ENCODE measurements at places on chromosomes 3 and 15.
A peak's percentile ranks its signal among the peaks of the same experiment; 100 is the strongest.

GRCh38 chr15:56208185-56208584, 35.5 kb downstream of the RFX7 start:
- no peak for DNase-seq

DNA sequence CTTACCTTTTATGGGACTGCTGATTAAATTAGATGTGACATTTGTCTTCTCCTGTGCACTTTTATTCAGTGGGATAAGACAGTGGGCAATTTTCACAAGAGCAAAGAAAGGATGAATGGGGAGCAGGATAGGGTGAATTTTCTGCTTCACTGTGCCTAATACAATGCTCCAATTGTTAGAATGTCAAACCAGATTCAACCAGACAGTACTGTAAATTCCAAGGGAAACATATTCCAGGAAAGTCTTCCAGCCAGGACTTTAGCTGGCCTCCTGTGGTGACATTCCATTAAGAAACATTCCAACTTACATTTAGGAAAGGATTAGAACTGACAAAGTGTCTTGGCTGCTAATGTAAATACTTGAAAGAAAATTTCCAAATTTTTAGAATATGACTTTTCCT, 100.1 kb upstream of the PROK2 start:
- DNase-seq: no peak

DNA sequence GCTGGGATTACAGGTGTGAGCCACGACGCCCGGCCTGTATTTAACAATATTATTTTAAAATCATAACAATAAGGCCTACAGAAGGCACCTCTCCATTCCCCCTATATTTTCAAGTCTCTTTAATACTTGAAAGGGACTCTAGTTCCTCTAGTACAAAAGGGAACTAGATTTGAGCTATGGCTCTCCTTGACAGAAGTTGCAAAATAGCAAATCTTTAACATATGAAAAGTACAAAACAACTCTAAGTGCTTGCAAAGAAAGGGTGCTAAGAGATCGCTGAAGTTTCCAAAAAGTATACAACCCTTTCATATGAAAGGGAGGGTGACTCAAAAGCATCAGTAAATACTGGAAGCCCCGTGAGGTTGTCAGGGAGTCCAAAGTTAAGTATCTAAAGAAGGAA, 23.8 kb downstream of the AP3S2 start:
- no peak for DNase-seq

GRCh38 chr15:50128266-50128665, 9.2 kb upstream of the ATP8B4 start:
- DNase-seq: no peak

GRCh38 chr15:75577401-75578172, 1.5 kb downstream of the PTPN9 start:
- DNase-seq: peak; percentile 49

DNA sequence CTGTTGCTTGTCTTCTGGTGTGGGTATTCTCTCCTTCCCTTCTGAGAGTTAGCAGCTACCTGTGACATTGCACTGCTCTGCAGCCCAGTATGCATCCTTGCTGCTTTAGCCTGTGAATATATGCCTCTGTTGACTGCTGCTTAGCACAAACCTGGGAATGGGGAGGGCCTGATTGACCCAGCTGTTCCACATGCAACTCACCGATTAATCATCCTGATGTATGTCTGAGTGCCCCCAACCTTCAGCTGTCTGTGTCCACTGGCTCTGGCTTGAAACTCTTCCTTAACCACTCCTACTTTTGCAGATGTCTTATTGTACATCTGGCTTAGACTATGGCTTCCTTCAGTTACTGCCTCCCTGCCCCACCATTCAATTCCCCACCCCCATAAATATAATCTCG, 119.1 kb downstream of the RASA2 start:
- DNase-seq: no peak

- DNase-seq: no peak
These were observed 6.1 kb upstream of the CMTM6 start for GRCh38 chr3:32508711-32509110.

- no peak for DNase-seq
These were observed 6.8 kb downstream of the CHRNA3 start for GRCh38 chr15:78614021-78614420.

GRCh38 chr3:60746695-60747416, 504.4 kb downstream of the FHIT start:
- no peak for DNase-seq

DNA sequence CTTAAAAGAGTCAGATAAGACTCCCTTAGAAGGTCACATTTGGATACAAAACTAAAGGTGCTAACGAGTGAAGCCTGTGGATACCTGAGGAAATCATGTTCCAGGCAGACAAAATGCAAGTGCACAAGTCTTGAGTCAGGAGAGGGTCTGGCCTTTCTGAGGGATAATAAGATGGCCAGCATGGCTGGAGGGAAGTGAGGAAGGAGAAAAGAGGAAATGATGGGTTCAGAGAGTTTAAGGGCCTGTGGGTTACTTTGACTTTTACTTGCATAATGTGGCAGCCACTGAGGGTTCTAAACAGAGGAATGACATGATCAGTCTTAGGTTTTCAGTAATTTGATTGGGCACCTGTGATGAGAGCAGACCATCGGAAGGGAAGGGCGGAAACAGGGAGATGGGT, 3.5 kb upstream of the ROPN1B start:
- no peak for DNase-seq

GRCh38 chr3:52237006-52237656, 1.8 kb downstream of the TWF2 start:
- DNase-seq: no peak

DNA sequence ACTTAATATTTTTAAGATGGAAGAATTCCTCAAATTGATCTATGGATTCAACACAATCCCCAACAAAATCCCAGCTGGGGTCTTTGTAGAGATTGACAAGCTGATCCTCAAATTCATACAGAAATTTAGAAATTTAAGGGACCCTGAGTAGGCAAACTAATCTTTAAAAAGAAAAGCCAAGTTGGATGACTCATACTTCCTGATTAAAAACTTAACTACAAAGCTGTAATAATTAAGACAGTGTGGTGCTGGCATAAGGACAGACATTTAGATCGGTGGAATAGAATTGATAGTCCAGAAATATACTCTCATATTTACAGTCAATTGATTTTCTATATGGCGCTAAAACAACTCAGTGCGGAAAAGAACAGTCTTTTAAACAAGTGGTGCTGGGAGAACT, 11.6 kb downstream of the FAM162A start:
- no peak for DNase-seq

DNA sequence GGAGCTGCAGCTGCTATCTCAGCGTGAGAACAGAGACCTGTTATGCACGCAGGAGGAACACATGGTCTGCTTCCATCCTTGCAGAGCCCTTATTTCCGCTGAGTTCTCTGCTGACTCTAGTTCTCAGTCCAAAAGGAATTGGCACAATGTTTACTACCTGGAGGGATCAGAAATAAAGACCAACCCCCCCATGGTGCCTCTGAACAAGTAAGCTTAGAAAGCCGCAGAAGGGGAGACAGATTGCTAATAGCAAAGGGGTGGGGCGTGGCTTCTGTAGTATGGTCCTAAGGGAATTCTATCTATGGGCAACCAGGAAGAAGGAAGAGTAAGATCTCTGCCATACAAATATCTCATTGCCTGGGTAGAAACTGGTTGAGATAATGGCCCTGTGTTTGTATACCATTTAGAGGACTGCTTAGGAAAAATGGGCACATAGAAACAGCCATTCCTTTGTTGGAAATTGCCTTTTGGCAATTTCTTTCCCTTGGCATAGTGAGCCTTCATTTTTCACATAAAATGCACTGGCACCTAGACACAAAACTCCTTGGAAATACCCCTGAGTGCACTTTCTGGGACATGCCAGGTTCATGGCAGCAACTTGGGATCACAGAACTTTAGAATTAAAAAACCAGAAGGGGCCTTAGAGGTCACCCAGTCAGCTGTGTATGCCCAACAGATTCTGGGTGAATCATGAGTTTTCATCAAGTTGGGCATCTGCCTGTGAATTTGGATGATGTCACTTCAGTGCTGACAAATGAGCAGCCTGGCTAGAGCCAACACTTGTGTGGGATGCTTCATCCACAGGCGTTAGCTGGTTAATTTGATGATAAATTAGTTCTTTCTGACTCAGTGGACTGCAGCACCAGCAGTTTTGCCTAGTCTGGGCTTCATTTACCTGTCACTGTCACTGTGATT, 57.4 kb upstream of the STXBP5L start:
- DNase-seq: no peak

DNA sequence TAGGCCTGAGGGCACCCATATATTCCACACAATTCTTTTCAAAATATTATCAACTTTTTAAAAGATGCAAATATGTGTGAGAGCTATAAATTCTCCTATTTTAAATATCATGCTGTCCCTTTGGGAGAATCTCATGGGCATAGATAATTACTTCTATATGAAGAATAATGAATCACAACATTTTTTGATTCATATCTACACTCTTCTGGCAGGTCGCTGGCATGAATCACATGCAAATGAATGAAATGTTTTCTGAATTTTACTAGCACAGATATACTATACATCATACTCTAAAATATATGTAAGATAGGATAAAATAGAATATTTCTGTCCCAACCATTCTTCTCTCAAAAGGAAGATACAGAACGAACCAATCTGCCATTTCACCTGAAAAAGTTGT, 277.7 kb upstream of the KCNH8 start:
- no peak for DNase-seq

GRCh38 chr15:34275721-34276120, 50.9 kb downstream of the EMC4 start:
- DNase-seq: no peak

DNA sequence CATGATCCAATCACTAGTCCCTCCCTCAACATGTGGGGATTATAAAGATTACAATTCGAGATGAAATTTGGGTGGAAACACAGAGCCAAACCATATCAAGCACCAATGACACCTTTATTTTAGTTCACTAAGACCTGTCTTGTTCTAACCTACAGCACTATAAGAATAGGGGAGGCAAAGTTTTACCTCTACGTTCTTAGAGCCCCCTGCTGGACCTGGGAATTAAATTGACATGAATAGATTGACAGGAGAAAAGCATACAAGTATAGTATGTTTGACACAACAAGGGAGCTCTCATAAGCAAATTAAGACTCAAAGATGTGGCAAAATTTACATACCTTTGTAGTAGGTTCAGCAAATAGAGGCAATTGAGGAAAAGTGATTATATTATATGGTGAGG, 974.4 kb upstream of the ALCAM start:
- DNase-seq: peak; percentile 1

DNA sequence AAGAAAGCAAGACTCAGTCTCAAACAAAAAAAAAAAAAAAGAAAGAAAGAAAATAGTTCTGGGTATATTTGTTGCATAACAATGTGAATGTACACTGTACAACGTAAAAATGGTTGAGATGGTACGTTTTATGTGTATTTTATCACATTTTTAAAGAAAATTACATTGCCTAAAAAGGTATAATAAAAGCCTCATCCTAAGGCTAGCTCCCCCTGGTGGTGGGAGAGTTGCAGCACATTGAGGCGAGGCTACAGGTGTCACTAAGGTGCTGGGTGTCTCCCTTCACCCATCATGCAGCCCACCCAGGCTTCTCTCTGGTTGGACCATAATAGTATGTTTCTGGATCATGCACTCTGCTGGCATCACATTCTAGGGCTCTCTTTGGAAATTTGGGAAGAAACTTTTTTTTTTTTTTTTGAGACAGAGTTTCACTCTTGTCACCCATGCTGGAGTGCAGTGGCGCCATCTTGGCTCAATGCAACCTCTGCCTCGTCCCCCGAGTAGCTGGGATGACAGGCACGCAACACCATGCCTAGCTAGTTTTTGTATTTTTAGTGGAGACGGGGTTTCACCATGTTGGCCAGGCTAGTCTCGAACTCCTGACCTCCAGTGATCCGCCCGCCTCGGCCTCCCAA, 12.4 kb upstream of the RAB11A start:
- DNase-seq: peak; percentile 22

- DNase-seq: no peak
These were observed 35.2 kb downstream of the GOLGA6L2 start for GRCh38 chr15:23411841-23412240.

DNA sequence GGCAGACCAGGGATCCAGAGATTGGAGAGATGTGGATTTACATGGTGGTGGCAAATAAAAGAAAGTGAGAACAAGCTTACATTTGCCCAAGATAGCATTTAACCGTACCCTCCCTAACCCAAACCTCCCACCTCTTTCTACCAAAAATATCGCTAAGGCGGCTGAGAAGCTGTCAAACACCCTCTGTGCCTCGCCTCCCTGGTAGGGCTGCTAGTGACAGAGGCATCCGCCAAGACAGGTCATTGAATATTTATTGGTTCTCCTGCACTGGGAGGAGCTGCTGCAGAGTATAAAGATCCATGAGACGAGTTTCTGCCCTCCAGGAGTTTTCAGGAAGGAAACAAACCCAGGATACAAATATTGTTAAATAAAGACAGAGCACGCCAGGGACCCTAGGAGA, 107.3 kb upstream of the TMC3 start:
- DNase-seq: no peak

DNA sequence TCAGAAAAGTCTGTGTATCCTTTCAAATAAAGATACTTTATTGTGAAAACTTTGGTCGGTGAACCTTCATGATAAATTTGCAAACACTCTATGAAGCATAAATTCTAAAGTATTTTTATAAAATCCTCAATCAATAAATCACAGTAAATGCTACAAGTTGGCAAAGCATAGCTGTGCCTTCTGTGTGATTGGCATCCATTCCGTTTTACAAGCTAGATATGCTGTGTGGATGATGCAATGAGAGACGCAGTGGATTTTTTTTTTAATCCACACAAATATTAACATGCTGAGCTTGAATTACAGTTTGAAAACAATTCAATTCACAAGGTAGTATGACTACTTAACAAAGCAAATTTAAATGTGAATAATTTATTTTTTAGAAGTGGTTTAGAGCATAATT, 937.2 kb downstream of the ZPLD1 start:
- DNase-seq: no peak

DNA sequence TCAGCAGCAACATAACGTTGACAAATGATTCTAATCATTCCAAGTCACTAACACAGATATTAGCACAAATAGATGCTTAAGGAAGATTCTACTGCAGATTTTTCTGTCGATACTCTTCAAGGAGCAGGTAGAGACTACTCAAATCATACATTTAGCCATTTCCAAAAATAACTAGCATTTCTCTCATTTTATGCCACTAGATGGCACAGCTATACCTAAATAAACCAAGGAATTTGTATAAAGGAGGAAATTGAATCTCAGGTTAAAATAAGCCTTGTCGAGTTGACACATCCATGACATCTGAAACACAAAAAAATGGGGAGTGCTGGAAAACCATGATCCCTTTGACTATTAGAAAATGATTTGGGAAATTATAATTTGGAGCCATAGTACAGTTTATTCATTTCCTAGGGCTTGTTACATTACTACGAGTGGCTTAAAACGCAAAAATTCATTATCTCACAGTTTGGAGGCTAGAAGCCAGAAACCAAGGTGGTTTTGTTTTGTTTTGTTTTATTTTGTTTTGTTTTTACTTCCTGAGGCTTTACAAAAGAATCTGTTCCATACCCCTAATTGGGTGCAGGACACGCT, 59.5 kb upstream of the STRIT1 start:
- DNase-seq: no peak

- DNase-seq: no peak
These were observed 43.2 kb upstream of the SKOR1 start for GRCh38 chr15:67781907-67782690.

Data from H7 (cell line).